Stimulated activated CD8-positive, alpha-beta memory T cell treated with anti-CD3 and anti-CD28 coated beads, Interleukin-4, amount 100 ng/mL, for 1 hour (primary cell): ENCODE measurements at places on chromosomes 16 and 17.

DNA sequence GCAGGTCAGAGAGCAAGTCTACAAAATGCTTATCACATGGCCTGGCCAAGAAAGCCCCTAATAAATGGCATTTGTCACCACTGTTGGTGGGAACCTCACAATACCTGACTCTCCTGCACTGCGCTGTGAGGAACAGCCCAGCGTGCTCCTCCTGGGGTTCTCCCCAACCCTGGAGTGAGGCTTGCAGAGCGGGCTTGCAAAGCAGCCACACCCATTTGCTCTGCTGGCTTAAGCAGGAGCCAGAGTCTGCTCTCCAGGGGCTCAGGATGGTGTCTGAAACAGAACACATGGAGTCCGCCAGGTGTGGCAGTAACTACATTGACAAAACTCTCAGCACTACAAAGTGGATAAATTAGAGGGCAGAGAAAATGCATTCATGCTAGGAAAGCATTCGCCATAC, 331.0 kb upstream of the CCL2 start:
- no peak for DNase-seq

- no peak for DNase-seq
These were observed 956 bp upstream of the IST1 start for GRCh38 chr16:71894229-71894920.

- DNase-seq = no peak
These were observed 37.3 kb upstream of the ANKFY1 start for GRCh38 chr17:4301066-4301465.

GRCh38 chr16:54934481-54935265, 4.0 kb downstream of the IRX5 start:
- no peak for DNase-seq

GRCh38 chr16:83648347-83648746, 159.4 kb upstream of the HSBP1 start:
- DNase-seq = no peak

- DNase-seq = no peak
These were observed 35.7 kb upstream of the DYNLL2 start for GRCh38 chr17:58047376-58048150.

- DNase-seq = no peak
These were observed 58.7 kb downstream of the DYNLRB2 start for GRCh38 chr16:80599466-80599865.

GRCh38 chr17:41777574-41778188, 8.8 kb downstream of the JUP start:
- DNase-seq = no peak

- no peak for DNase-seq
These were observed 133.9 kb downstream of the PITPNC1 start for GRCh38 chr17:67511012-67511411.

GRCh38 chr17:3697103-3697476, 1.1 kb upstream of the P2RX5 start:
- no peak for DNase-seq
